A549 treated with Mapracorat at 1 μM for 4 hours (cell line): ENCODE measurements at places on chromosomes 4 and X. TPM values are rescaled to one million over a fixed set of nuclear protein-coding genes. Genes with fewer than 3 reads are reported as not detected.

CHIC2 gene
- 8.3 to 10.6 TPM (median 8.5 TPM) in 5 replicates for total RNA-seq

GAGE12J gene
- not detected in 5 replicates for total RNA-seq

KLHL5 gene
- total RNA-seq: 43.7 to 61.1 TPM (median 55.1 TPM) in 5 replicates

HPGDS gene
- total RNA-seq: not detected in 5 replicates

PABPC1L2A gene
- not detected in 5 replicates for total RNA-seq

MUC7 gene
- total RNA-seq: not detected in 5 replicates

PROM1 gene
- total RNA-seq: 0.28 to 0.59 TPM (median 0.37 TPM) in 5 replicates

MAGEA9B gene
- not detected in 5 replicates for total RNA-seq

GABRQ gene
- total RNA-seq: 0.16 to 0.22 TPM (median 0.18 TPM) in 5 replicates

LIMCH1 gene
- total RNA-seq: 34.0 to 51.3 TPM (median 46.4 TPM) in 5 replicates

VGLL1 gene
- total RNA-seq: not detected in 5 replicates

KIT gene
- total RNA-seq: not detected in 5 replicates

SEL1L3 gene
- total RNA-seq: 22.8 to 27.1 TPM (median 26.0 TPM) in 5 replicates

DCAF4L1 gene
- 0.12 to 0.19 TPM (median 0.15 TPM) in 5 replicates for total RNA-seq

ELOVL6 gene
- total RNA-seq: 15.1 to 23.0 TPM (median 17.6 TPM) in 5 replicates

EVC gene
- 7.7 to 12.2 TPM (median 10.2 TPM) in 5 replicates for total RNA-seq

PTCHD1 gene
- not detected in 5 replicates for total RNA-seq

YIPF7 gene
- total RNA-seq: not detected in 5 replicates

DCX gene
- not detected in 5 replicates for total RNA-seq

ALAS2 gene
- not detected in 5 replicates for total RNA-seq

MID2 gene
- total RNA-seq: 6.4 to 9.1 TPM (median 7.3 TPM) in 5 replicates

ASB11 gene
- not detected in 5 replicates for total RNA-seq

PRMT9 gene
- 2.2 to 3.3 TPM (median 3.0 TPM) in 5 replicates for total RNA-seq

PHKA1 gene
- 24.0 to 31.5 TPM (median 29.1 TPM) in 5 replicates for total RNA-seq

TLR8 gene
- not detected in 5 replicates for total RNA-seq

KLB gene
- 0.08 to 0.16 TPM (median 0.13 TPM) in 5 replicates for total RNA-seq

HERC6 gene
- 3.0 to 4.0 TPM (median 3.5 TPM) in 5 replicates for total RNA-seq

TMPRSS11E gene
- total RNA-seq: not detected in 5 replicates

QRFPR gene
- not detected in 5 replicates for total RNA-seq

SPACA5B gene
- not detected in 5 replicates for total RNA-seq

CXCL3 gene
- 2.8 to 4.8 TPM (median 4.3 TPM) in 5 replicates for total RNA-seq

RASGEF1B gene
- not detected in 5 replicates for total RNA-seq

GPR34 gene
- 0.11 TPM in 1 of 5 replicates, not detected in the others for total RNA-seq

PPARGC1A gene
- 0.02 to 0.10 TPM (median 0.04 TPM) in 4 of 5 replicates, not detected in the other for total RNA-seq
